Muscle of leg (tissue), 16 donors: ENCODE measurements at places on chromosomes 4 and X. TPM values are rescaled to one million over a fixed set of nuclear protein-coding genes. Genes with fewer than 3 reads are reported as not detected.

DNA sequence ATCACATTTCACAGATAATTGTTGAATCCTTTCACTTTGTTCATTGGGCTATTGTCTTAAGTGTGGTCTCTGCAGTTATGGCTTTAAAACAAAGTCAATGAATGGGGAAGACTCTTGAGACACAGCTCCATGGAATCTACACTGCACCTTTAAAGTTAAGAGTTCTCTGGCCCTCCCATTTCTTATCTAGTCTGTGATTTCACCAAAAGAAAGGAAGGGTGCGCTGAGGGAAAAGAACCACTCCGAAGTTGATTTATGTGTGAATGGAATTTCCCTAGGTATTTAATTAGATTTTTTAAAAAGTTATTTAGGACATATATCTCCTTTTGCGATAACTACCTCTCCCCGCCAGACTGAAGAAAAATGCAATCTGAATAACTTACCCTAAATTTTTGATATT is 2.5 kb downstream of the SEPTIN11 start:
- no peaks in the 10 kb centered on the region for H3K27me3 ChIP-seq
- peaks cover 8% of the 10 kb centered on the region for H3K36me3 ChIP-seq
- H3K4me3 ChIP-seq, result no peak overlapping the region
- H3K4me1 ChIP-seq, result peaks cover 36% of the 10 kb centered on the region
- DNase-seq, result no peak

IRAK1 gene
- 20.7 TPM for total RNA-seq

- no peak overlapping the region for H3K4me3 ChIP-seq
- no peak overlapping the region for H3K27ac ChIP-seq
- no peak for DNase-seq
Measured at GRCh38 chr4:30294295-30294694, 425.9 kb upstream of the PCDH7 start.

- no peaks in the 10 kb centered on the region for H3K4me1 ChIP-seq
- H3K36me3 ChIP-seq, result peaks cover 7% of the 10 kb centered on the region
- H3K27ac ChIP-seq, result no peak overlapping the region
- H3K27me3 ChIP-seq, result peaks cover 5% of the 10 kb centered on the region
Measured at GRCh38 chrX:134418317-134419113, 41.5 kb upstream of the HPRT1 start.

SHROOM2 gene
- 0.84 TPM for total RNA-seq

- no peaks in the 10 kb centered on the region for H3K4me1 ChIP-seq
- H3K27me3 ChIP-seq, result peaks cover 46% of the 10 kb centered on the region
- H3K36me3 ChIP-seq, result no peaks in the 10 kb centered on the region
- DNase-seq, result no peak
Measured at GRCh38 chrX:48835524-48836329, at the start of gene PCSK1N. PCSK1N (minus strand) TSS chrX:48835610; CDS start chrX:48835532, 78 bp downstream.

- no peaks in the 10 kb centered on the region for H3K4me1 ChIP-seq
- no peak for DNase-seq
- H3K36me3 ChIP-seq, result no peaks in the 10 kb centered on the region
- H3K27ac ChIP-seq, result no peak overlapping the region
- no peaks in the 10 kb centered on the region for H3K27me3 ChIP-seq
- H3K4me3 ChIP-seq, result no peak overlapping the region
Measured at GRCh38 chr4:54495091-54495490, 162.7 kb upstream of the KIT start.

IL3RA gene
- total RNA-seq, result 7.8 TPM

DNA sequence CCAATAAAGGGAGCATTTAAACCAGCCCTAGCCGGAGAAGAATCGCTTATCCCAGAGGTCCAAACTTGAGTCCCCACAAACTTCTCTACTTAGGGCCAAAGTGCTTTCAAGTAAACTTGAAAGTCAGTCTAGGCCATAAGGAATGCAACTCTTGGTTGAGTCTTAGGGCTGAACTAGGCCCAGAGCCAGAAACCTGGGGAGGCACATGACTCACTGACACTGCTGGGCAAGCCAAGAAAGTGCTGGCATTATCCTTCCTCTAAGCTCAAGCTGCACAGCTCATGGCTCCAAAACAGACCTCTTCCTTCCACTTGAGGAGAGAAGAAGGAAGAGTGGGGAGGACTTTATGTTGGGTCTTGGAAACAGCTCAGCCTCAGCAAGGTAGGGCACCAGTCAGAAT is 1257.3 kb upstream of the DIAPH2 start:
- H3K4me1 ChIP-seq, result no peaks in the 10 kb centered on the region
- H3K4me3 ChIP-seq, result no peak overlapping the region
- no peaks in the 10 kb centered on the region for H3K36me3 ChIP-seq
- peaks cover 4% of the 10 kb centered on the region for H3K27me3 ChIP-seq
- no peak overlapping the region for H3K27ac ChIP-seq

DNA sequence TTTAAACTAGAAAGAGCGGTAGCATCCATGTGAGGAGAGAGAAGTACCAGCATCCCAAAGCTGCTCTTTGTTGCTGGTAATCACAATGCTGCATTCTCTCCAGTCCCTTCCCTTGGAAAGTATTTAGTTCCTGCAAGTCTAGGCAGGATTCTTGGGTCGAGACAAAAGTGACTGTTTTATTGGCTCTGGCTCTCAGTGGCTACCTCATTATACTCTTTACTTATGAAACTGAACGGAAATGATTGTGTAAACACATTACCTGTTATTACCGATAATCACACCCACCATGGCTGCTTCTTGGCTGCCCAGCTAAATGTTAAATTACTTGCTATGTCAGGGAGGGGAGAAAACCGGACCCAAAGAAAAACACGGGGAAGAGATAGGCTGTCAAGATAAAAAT is 26.2 kb downstream of the ATXN3L start:
- H3K4me3 ChIP-seq, result no peak overlapping the region
- no peak for DNase-seq
- no peaks in the 10 kb centered on the region for H3K27me3 ChIP-seq
- H3K36me3 ChIP-seq, result no peaks in the 10 kb centered on the region
- H3K27ac ChIP-seq, result no peak overlapping the region

GRCh38 chrX:153884590-153884989 is 1.4 kb downstream of the L1CAM start:
- peaks cover 7% of the 10 kb centered on the region for H3K4me1 ChIP-seq
- DNase-seq, result no peak
- H3K27ac ChIP-seq, result no peak overlapping the region
- H3K36me3 ChIP-seq, result no peaks in the 10 kb centered on the region
- no peak overlapping the region for H3K4me3 ChIP-seq
- H3K27me3 ChIP-seq, result peaks cover 93% of the 10 kb centered on the region

ATP6AP2 gene
- total RNA-seq, result 47.1 TPM

AKAP17A gene
- total RNA-seq, result 19.9 TPM

DNA sequence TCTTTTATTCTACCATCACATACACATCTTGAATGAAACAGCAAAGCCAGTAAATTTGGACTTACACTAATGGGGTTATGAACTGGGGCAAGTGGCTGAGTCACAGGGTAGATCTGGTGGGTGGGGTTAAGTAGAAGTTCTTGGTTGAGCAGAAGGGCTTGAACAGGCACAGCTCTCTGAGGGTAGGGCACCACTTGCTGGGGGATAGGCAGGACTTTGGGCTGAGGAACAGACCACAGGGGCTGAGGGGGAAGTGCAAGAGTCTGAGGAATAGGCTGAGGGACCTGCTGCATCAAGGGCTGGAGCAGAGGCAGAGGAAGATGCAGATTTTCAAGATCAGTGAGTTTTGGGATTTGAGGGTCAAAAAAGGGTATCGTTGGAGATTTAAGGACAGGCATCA is 8.3 kb downstream of the CSN2 start:
- no peaks in the 10 kb centered on the region for H3K36me3 ChIP-seq
- H3K27me3 ChIP-seq, result no peaks in the 10 kb centered on the region
- no peak overlapping the region for H3K27ac ChIP-seq
- no peak overlapping the region for H3K4me3 ChIP-seq

GRCh38 chr4:84218031-84218430 is 281.1 kb downstream of the NKX6-1 start:
- no peaks in the 10 kb centered on the region for H3K36me3 ChIP-seq
- H3K4me1 ChIP-seq, result no peaks in the 10 kb centered on the region
- no peak overlapping the region for H3K27ac ChIP-seq
- no peak overlapping the region for H3K4me3 ChIP-seq
- peak; percentile 5 for DNase-seq
